ENCODE measurements at places on chromosomes 7 and 10. TPM values are rescaled to one million over a fixed set of nuclear protein-coding genes. Genes with fewer than 3 reads are reported as not detected.

DNA sequence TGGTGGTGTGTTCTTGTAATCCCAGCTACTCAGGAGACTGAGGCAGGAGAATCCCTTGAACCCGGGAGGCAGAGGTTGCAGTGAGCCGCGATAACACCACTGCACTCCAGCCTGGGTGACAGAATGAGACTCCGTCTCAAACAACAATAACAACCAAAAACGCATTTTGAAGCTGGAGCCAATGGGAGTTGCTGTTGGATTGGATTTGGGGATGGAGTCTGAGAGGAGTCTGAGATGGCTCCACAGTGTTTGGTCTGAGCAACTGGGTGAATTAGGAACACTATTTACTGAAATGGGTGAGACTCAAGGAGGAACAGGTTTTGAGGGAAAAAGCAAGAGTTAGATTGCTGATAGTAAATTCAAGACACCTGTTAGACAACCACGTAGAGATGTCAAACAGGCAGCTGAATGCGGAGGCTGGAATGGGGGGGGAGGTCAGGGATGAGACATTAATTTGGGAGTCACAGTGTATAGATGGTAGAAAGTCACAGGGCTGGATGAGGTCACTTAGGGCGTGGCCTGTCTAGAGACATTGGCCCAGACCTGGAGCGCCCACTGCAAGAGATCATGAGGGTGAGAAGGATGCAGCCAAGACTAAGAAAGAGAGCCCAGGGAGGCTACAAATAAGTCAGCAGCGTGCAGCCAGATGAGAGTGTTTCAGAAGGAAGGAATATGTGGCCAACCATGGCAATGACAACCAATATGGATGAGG lies 56.4 kb downstream of the CYCS start:
- H3K36me3 ChIP-seq, result no peaks in the 10 kb centered on the region
- no peaks in the 10 kb centered on the region for H3K4me1 ChIP-seq
- H3K27me3 ChIP-seq, result no peaks in the 10 kb centered on the region
- H3K27ac ChIP-seq, result no peak overlapping the region

DNA sequence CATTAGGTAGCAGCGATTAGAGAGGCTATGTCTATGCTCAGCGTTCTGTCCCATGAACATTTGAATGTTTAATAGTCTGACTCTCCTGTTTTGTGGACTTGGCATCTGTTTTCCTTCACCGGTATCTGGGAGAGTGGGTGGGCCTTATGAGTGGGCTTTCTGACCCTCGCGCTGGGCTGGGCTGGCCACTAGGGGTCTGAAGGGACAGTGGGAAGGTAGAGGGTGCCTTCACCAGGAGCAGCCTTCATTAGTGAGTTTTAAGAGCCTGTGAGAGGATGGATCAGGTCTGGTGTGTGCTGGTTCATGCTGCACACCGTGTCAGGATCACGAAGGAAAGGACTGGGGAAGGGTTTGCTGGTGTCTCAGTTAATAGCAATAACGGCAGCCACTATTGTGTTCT lies 33.4 kb downstream of the DCLRE1A start:
- H3K4me3 ChIP-seq, result no peak overlapping the region
- H3K27ac ChIP-seq, result no peak overlapping the region
- no peaks in the 10 kb centered on the region for H3K27me3 ChIP-seq
- DNase-seq, result peak; percentile 63
- peaks cover 2% of the 10 kb centered on the region for H3K4me1 ChIP-seq

TPST1 gene
- 21.1 TPM for total RNA-seq

NCF1 gene
- total RNA-seq, result 0.18 TPM

GRCh38 chr7:155206318-155207020 lies 91.2 kb upstream of the INSIG1 start:
- H3K27ac ChIP-seq, result no peak overlapping the region
- no peaks in the 10 kb centered on the region for H3K27me3 ChIP-seq
- no peak for DNase-seq
- no peaks in the 10 kb centered on the region for H3K36me3 ChIP-seq
- H3K4me3 ChIP-seq, result no peak overlapping the region
- no peaks in the 10 kb centered on the region for H3K4me1 ChIP-seq

GRCh38 chr7:95772771-95773581 lies 622 bp downstream of the DYNC1I1 start:
- H3K27me3 ChIP-seq, result no peaks in the 10 kb centered on the region
- peak overlapping the region; percentile 62 for H3K27ac ChIP-seq
- no peaks in the 10 kb centered on the region for H3K36me3 ChIP-seq
- peaks cover 19% of the 10 kb centered on the region for H3K4me1 ChIP-seq
- H3K4me3 ChIP-seq, result peak overlapping the region; percentile 87
- DNase-seq, result peak; percentile 28

DNA sequence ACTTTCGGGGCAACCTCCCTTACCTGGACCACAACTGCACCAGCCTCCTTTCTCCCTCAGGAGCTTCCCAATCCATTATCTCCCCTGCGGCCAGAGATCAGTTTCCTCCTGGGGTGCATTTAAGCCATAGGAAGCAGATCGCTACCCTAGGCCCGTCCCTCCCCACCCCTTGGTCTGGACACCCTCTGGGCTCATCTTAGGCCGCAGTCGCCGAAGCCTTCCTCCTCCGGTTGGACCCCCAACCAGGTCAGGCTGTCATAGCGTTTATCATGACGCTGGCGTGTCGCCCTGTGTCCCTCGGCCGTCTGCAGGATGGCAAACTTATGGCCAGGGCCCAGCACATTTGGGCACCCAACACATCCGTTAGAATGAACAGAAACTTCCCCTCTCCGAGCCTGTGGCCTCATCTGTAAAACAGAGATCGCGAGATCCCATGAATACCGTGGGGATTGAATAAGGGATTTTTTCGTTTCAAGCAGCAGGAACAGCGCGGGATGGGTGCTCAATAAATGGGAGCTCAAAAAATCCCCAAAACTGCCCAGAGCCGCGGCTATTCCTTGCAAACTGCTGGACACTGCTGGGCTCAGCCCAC lies 669 bp upstream of the AP5Z1 start:
- no peaks in the 10 kb centered on the region for H3K4me1 ChIP-seq
- H3K36me3 ChIP-seq, result no peaks in the 10 kb centered on the region
- no peaks in the 10 kb centered on the region for H3K27me3 ChIP-seq
- no peak for DNase-seq
- peak overlapping the region; percentile 86 for H3K4me3 ChIP-seq
- peak overlapping the region; percentile 91 for H3K27ac ChIP-seq

- H3K4me1 ChIP-seq, result peaks cover 11% of the 10 kb centered on the region
- DNase-seq, result no peak
- no peak overlapping the region for H3K4me3 ChIP-seq
- H3K27ac ChIP-seq, result no peak overlapping the region
Observed at GRCh38 chr7:106143711-106144337, 31.7 kb upstream of the SYPL1 start.
